Inflammatory macrophage (primary cell): ENCODE measurements at places on chromosomes 13 and 19.

DNA sequence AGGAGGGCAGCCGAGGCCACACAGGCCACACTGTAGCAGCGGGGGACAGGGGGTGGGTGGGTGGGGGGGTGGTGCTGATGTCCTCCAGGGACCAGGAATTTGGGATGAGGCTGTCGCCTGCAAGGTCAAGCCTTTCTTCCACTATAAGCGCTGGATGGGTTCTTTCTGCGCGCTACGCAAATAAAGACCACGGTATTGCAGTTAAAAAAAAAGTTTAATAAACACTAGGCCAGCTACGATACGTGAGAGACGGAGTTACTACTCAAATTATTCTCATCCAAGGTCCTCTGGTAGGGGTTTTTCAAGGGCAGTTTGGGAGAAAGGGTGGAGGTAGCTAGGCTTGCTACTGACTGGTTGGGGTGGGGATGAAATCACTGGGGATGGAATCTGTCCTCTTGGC, 508 bp upstream of the ZNF44 start:
- DNase-seq, result no peak

- no peak for DNase-seq
These were observed 342.8 kb downstream of the DACH1 start for GRCh38 chr13:71524245-71524612.

GRCh38 chr13:112391746-112392145, 15.6 kb downstream of the SPACA7 start:
- DNase-seq, result no peak

GRCh38 chr13:37690361-37690760, 91.8 kb upstream of the POSTN start:
- DNase-seq, result no peak

- no peak for DNase-seq
These were observed 7.4 kb downstream of the FZR1 start for GRCh38 chr19:3513229-3514140.

DNA sequence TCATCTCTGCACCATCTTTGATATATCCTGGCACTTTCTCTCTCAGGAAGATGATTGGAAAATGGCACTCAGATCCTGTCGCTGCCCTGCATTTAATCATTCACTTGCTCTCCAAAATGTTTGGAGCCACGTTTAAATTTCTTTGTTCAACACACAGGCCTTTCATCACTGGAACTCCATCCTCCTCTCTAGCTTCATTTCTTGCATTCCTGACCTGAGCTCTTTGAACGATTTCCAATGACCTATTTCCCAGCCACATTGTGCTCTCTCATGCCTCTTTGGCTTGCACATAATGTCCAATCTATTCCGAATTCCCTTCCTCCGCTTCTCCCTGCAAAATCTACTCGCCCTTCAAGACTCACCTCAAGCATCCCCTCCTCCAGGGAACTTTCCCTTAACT, 287.4 kb upstream of the NBEA start:
- DNase-seq, result no peak

- no peak for DNase-seq
These were observed 12.4 kb downstream of the GRIN2D start for GRCh38 chr19:48405850-48406249.
